Astrocyte of the hippocampus (primary cell): ENCODE measurements at places on chromosomes 12 and 14.

DNA sequence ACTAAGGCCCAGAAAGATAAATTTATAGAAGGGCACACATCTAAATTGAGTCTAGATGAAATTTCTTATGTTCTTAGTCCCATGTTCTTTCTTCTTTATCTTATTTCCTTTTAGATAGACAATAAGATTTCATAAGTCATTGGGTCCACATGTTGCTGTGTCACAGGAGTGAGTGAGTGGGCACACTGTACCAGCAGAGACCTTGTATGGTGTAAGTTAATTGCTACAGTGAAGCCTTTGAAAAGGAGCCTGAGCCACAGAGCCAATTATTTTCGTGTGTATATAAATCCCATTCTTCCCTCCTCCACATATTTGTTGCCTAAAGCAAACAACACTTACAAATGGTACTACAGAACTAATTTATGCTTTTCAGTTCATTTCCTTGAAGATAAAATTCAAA, 79.1 kb downstream of the GRIP1 start:
- DNase-seq = no peak

- no peak for DNase-seq
Measured at GRCh38 chr14:52310541-52310940, 3.6 kb upstream of the PTGER2 start.

DNA sequence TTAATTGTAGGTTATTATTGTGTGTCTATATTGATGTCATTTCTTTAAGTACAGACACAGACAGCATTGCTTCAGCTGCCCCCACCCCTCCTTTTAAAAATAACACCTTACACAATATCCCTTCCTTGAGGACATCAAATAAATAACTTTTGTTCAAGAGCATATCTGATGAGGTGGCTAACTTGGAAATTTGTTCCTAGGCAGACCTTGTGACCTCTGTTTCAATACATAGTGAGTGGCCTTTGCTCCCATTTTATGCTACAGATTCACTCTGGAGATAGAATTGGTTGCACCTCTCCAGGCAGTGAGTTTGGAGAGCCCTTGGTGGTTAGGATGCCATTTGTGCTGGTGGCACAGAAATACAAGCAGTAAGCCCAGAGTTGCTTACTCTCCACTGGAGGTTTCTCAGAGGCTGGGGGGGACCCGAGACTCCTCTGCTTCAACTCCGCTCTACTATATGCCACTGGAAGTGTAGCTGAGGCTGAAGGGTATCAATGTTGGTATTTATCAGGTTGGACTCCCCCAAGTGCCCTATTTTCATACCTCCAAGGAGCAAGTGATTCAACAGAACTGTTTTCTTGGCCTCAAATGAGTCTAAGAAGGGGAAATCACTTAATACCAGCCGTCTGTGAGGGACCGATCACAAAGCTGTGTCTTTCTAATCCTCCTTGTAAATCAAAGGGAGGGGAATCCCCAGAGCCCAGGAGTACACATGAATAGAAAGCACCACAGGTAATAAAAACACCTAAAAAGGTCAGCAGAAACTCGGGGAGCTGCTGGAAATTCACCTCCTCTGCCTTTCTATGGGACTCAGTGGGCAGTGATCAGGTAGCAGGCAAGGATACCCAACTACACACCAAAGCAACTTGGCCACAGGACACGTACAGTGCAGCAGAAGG, 463.1 kb downstream of the RAD51B start:
- DNase-seq = no peak

DNA sequence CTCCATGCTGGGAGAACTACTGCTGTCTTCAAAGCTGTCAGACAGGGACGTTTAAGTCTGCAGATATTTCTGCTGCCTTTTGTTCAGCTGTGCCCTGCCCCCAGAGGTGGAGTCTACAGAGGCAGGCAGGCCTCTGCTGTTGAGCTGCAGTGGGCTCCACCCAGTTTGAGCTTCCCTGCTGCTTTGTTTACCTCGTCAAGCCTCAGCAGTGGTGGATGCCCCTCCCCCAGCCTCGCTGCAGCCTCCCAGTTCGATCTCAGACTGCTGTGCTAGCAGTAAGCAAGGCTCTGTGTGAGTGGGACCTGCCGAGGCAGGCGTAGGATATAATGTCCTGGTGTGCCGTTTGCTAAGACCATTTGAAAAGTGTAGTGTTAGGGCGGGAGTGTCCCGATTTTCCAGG, 31.4 kb upstream of the RFX4 start:
- DNase-seq = no peak

DNA sequence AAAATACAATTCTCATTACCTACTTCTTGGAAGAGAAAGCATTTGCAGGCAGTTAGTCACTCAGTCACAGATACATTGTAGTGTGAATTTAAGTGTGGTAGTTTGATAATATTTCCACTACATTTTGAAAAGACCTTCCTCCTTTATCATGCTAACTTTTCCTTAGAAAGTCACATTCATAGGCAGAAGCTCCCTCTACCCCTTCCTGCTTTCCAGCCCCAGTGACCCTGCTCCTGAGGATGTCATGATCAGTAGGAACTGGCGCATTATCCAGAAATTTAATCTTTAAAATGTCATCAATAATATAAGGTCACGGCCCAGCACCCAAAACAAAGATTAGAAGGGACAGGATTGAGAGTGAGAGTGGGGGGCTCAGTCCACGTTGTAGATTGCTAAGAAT, 707.4 kb upstream of the STXBP6 start:
- DNase-seq = no peak

DNA sequence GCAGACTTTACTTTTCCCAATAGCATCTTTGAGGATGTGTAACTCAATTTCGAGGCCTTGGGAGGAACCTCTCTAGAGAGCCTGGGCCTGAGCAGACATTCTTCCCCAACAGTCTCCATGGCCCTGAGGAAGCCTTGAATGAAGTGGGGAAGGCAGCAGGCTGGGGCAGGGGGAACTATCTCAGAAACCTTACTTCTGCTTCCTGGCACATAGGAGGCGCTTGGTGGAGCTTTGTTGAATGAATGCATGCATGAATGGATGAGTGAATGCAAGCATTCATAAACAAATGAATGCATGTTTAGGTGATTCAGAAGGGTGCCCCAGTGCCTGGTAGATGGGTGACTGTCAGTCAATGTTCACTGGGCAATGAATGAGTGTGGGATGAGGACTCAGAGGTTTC, 58.3 kb downstream of the GALNT16 start:
- DNase-seq = no peak

DNA sequence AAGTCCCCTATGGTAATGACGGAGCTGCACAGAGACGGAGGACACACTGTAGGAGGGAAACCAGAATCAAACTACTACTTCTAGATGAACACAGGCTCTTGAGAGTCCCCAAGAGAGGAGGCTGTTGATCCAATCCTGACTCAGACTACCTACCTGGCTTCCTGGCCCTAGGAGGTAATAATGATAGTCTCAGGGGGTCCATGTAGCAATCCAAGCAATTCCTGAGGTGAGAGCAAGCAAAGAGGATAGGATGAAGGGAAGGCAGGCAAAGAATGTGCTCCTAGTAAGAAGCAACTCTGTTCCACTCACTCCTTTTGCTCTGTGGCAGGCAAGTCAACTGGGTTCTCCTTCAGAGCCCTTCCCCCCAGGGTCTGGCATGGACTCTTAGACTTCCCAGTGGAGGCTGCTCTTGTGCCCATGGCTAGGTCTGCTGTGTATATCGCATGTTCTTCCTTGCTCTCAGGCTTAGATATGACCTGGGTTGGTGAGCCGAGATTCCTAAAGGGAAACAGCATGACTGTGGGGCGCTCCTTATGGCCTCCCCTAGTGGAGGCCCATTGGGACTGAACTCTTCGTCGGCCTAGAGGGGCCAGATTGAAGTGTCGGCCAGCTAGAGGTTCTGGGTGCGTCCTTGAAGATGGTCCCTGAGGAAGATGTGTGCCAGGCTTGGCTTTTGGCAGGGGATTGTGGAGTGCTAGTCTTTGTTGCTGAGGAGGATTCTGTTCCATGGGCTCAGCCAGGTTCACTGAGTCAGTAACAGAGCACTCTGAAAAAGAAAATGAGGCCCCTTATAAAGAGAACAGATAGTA, 2.1 kb downstream of the TINF2 start:
- no peak for DNase-seq

GRCh38 chr14:79411403-79412174, 799.7 kb downstream of the DIO2 start:
- DNase-seq = no peak

- no peak for DNase-seq
Measured at GRCh38 chr14:41298328-41298690, 308.4 kb upstream of the LRFN5 start.

- no peak for DNase-seq
Measured at GRCh38 chr14:103806805-103807204, 40.6 kb downstream of the PPP1R13B start.

- no peak for DNase-seq
Measured at GRCh38 chr12:52927964-52928363, 21.0 kb upstream of the KRT18 start.

- no peak for DNase-seq
Measured at GRCh38 chr12:27797301-27798025, 17.4 kb upstream of the MANSC4 start.

DNA sequence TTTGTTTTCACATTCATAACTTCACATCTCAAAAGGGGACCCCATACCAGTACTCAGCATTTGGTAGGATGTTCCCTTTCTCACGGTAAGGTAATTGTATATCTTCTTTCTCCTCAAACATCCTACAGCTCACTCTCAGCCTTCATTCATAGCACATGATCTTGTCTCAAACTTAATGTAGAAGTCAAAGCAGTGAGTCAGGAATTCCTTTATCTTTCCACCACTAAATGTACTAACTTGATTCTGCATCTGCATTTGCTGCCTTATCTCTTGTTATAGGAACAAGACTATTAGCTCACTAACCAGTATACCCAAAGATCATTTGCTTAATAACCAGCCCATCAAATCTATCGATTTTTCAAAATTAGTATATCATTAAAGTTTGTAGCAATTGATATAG, 22.9 kb downstream of the CPSF2 start:
- DNase-seq = peak; percentile 23
